Esophagus squamous epithelium (tissue), 5 donors: ENCODE measurements at places on chromosomes 11 and 22.

DNA sequence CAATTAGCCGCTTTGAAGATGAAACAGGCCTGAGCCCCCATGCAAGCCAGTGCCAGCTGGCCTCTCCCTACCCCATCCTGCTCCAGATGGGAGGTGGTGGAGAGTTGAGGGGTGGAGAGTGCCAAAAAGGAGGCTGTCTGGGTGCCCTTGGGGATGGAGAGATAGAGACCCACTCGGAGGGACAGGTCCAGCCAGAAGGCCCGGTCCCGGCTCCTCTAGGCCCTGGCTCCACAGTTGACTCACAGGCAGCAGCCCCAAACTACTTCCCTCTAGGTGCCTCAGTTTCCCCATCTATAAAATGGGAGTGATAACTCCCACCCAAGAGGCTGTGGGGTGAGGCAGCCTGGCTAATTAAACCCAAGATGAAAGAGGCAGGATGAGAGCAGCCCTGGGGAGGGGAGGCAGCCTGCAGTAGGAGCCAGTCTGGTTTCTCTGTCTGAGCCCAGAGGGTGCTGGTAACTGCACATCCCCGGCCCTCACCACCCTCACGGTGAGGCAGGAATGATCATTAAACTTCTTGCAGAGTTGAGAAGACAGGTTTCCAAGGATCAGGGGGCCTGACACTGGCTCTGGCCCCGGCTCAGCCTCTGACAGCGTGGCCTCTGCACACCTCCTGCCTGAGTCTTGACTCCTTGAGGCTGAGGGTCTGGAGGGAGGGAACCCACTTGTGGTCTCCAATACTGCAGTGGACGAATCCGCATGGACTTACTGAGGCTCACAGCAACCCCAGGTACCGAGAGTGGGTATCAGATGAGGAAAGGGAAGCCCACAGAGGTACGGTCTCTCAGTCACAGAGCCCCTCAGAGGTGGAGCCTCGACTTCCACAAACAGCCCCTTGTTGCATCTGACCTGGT is 1.4 kb upstream of the AP5B1 start:
- no peak for DNase-seq

GRCh38 chr11:84384731-84385130 is 1098.6 kb upstream of the CCDC90B start:
- DNase-seq: no peak

- no peak for DNase-seq
Observed at GRCh38 chr11:72637926-72638325, 36.3 kb downstream of the PDE2A start.

DNA sequence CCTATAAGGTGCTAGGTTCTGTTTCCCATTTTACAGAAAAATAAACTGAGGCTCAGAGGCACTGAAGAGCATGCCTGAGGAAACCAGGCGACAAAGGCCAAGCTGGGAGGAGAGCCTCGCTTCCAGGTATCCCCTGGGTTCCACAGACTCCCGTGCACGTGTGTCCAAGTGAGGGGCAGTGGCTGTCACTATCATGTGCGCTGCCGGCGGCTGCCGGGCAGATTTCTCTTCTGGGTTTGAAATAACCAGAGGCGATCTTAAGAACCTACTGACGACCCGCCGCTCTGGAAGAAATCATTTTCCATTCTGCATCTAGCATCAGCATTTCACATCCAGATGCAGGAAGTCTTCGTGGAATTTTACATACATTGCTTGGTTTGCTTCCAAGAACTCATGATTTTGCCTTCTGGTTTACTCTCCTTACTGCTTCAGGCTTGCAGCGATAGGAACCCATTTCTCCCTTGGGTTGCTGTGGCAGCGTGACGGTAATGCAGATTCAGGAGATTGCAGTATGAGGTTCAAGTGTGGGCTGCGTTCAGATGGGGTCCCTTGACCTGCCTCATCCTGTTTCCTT is 28.6 kb downstream of the ARHGAP8 start:
- DNase-seq: no peak
